ENCODE measurements at places on chromosomes 2 and 18.

DNA sequence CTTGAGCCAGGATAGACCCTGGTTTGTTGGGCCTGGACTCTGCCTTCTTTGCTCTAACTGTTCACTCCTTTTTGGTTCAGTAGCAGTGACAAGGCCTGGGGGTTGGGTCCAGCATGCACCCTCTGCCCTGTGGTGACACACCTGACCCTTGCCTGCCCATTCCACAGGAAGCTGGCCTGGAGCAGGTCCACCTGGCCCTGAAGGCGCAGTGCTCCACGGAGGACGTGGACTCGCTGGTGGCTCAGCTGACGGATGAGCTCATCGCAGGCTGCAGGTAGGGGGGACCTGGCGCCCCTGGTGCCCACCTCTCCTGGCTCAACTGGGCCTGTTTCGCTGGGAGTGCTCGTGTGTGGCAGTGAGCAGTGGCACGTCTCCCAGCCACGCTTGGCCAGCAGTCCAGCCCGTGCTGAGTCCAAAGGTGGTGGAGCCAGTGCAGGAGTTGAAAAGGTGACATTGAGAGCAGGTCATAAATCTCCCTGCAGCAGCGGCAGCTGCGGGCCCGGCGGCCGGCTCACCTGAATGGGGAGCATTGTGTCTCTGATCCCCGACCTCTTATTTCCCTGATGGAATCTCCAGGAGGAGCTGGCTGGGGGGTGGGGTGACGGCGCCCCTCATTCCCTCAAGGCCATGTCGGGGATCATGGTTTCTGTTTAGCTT is 102.6 kb downstream of the DYSF start:
- DNase-seq, result no peak

GRCh38 chr2:84631047-84631446 is 114.7 kb downstream of the DNAH6 start:
- no peak for DNase-seq

- DNase-seq, result no peak
These were observed 186.2 kb upstream of the GCFC2 start for GRCh38 chr2:75896779-75897366.

DNA sequence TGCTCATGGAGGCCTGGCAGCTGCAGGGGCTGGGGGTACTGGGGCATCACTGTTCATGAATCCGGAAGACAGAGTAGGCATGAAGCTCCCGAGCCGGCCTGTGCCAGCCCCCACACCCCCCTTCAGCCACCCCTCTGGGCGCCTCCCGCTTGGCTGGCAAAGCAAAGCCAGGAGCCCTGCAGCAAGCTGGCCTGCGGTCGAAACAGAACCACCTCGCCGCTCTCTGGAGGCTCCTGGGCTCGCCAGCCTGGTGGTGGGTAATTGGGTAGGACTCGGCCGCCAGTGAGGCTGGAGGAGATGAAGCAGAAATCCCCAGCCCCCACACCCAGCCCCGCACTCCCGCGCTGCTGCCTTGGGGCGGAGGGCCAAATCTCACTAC is 70.9 kb upstream of the GPC1 start:
- no peak for DNase-seq

- DNase-seq, result no peak
These were observed 5.3 kb upstream of the DLX1 start for GRCh38 chr2:172079838-172080640.

- no peak for DNase-seq
These were observed 57.3 kb upstream of the PSMD14 start for GRCh38 chr2:161250864-161251436.

Data from stimulated activated CD8-positive, alpha-beta memory T cell treated with anti-CD3 and anti-CD28 coated beads, Interleukin-15, amount 100 ng/mL, for 24 hours (primary cell).